Mesenteric fat pad (tissue), 1 donor: ENCODE measurements at places on chromosomes 16 and 17. TPM values are rescaled to one million over a fixed set of nuclear protein-coding genes. Genes with fewer than 3 reads are reported as not detected.

DNA sequence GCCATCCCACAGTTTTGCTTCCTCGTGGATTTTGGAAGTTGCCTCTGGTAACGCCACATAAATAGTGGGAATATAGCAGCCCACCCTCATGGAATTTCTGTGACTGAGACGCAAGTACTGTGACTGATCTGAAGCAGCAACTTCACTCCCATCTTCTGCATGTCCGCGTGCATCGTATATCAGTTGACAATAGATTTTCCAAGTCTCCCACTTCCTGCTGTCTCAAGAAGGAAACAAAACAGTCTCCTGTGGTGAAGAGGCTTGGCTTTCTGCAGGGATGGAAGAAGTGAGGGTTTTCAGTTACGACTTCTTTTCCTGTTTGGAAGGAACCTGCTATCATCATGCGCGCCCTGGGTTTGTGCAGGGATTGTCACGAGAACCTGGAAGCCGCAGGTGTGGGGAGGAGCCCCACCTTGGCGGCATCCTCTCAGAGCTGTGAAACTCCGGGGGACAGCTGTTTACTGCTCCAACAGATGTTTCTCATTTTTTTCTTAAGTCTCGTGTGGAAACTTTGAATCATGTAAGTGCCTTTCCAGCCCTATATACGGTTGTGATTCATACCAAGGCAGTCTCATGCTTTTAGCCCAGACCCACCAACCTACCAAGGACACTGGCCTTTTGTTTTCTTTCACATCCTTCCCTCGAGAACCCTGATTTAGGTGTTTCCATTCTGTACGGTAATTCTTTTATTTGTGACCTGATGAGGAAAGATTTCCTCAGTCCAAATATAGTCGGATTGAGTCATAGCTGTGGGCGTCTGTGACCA lies 57.5 kb downstream of the WIPI1 start:
- no peak for DNase-seq

- no peak for DNase-seq
Measured at GRCh38 chr16:57387598-57388354, 15.5 kb downstream of the CX3CL1 start.

DNA sequence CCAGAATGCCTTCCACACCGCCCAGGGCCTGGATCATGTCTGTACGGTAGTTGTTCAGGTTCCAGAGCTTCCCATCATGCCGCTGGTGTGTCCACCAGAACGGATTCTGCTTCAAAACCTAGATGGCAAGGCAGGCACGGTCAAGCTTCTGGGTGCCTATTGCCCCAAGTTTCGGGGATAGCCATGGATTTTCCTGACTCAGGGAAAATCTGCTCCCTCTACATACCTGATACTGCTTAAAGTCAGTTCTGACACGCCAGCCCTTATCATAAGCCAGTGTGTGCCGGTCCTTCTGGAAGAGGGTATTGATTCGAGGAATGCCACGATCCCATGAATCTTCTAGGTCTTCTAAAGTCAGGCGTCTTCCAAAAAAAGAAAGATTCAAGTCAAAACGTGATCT lies 11.4 kb upstream of the RILP start:
- no peak for DNase-seq

Gene KRT222
- 0.26 TPM for total RNA-seq
